ENCODE measurements at places on chromosomes 12 and 14.

GRCh38 chr12:4243091-4243490, 30.5 kb upstream of the CCND2 start:
- no peak for DNase-seq

DNA sequence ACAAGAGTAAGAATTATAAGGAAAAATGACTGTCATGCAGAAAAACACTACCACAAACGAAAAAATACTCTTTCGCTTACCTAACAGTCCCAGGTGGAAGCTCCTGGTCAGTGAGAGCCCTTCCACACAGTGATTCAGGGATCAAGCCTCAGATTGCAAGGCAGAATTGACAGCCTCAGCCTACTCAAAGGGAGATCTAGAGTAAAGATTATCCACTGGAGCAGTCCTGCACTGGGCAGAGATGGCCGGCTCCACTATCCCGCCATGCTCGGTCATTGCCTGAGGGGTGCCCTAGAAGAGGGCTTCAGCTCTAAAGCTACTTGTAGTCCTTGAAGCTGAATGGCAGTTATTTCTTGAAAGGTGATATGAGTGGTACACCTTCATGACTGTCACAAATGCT, 174.7 kb downstream of the TTC8 start:
- no peak for DNase-seq

GRCh38 chr12:13148485-13148847, 45.0 kb upstream of the GSG1 start:
- DNase-seq: no peak

DNA sequence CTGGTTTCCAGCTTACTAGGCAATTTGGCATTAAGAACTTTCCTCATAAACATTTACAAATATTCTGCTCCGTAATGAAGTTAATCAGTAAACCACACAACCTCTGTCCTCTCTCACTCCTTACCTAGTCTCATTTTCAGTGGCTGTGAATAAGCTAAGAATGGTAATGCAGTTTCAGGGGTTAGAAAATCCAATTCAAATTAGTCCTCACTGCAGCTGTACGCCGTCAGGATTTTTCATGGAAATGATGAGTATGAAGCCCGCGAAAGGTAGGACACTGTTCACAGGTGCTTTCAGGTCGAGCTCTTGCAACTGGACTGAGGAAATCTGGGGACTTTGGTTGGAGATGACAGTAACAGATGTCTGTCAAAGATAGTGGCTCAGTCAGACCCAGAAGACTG, 29.6 kb downstream of the NR1H4 start:
- DNase-seq: no peak

DNA sequence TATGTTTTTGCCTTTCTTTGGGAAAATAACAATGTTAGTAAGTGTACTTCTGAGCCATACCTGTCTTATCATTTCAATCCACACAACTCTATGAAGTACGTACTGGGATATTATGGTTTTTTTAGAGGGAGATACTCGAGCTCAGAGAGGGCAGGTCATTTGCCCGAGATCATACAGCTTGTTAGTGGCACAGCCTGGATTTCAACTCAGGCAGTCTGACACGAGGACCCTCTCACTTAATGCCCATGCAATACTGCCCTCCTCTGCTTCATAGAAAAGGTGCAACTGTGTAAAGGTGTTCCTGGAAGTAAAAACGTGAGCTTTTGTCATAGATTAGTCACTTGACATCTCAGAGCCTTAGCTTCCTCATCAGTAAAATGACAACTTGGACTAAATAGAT, 128.0 kb downstream of the NDUFA12 start:
- DNase-seq: no peak

GRCh38 chr14:58331111-58331510, 32.8 kb downstream of the ARID4A start:
- peak; percentile 74 for DNase-seq

- no peak for DNase-seq
These were observed 20.6 kb upstream of the RGS6 start for GRCh38 chr14:71911669-71912068.

- no peak for DNase-seq
These were observed 40.5 kb downstream of the FBRSL1 start for GRCh38 chr12:132530447-132530846.

DNA sequence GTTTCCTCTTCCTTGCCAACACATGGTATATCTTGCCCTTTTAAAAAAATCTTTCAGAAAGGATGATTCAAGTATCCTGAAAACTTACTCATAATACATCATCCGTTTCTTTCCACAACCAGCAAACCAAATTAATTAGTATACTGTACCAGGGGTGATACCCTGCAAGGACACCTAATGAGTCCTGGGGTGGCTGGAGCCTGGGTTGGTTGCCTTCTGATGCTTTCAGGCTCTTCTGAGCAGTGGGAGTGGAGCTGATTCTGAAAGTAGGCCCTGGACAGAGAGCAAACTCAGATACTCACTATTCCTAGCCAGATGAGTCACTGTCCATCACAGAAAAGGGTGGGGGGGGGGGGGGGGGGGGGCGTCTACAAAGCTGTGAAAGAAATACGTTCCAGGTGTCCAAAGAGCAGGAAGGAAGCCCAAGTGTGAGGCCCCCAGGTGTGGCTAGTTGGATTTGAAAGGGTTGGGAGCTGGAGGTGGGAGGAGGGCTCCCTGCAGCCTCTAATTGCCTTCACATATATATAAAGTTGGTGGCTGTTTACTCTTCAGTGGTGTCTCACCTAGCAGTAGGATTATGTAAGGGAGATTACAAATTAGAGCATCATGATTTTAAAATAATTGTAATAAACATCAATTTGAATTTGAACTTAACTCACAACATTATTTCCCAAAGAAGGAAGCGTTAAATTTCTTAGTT, 36.5 kb downstream of the FBXO33 start:
- DNase-seq: no peak

GRCh38 chr12:65799331-65799730, 25.0 kb upstream of the HMGA2 start:
- no peak for DNase-seq

DNA sequence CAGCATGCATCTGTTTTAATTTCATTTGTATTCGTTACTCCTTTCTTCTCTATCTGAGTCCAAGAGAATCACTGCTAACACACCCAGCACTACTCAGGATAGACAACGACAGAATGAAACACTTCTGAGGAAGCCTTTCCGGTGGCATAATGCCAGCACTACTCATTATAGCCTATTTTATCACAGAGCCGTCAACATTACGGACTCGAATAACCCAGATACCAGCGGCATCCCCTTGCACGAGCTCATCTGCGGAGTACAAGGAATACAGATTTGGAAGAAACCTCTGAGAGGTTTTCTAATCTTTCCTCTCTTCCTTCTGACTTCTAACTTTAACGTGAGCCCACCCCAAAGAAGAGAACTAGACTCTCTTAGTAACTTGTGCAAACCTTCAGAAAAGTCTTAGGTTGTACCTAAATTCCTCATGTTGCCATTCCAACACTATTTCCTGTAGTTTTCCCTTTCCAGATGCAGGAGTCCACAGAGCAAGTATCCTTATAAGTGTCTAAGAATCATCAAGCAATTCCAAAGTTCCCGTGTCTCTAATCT, 248.1 kb downstream of the APAF1 start:
- DNase-seq: no peak

DNA sequence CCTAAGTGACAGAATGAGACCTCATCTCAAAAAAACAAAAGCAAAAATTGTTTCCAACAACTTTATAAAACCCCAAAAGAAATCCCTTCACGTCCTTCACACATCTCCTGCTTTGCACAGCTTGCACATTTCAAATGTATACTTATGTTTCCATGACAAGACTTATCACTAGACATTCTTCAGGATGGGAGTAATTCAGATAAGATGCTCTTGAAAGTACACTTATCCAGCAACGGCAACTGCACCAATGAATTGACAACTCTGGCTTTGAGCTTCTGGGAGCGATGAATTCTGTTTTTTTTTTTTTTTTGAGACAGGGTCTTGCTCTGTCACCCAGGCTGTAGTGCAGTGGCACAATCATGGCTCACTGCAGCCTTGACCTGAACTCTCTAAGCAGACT, 30.8 kb upstream of the AKAP5 start:
- DNase-seq: no peak

- no peak for DNase-seq
These were observed 345.8 kb upstream of the CCDC196 start for GRCh38 chr14:66140213-66140918.

- DNase-seq: no peak
These were observed 324.0 kb upstream of the PDE3A start for GRCh38 chr12:20044351-20044750.

DNA sequence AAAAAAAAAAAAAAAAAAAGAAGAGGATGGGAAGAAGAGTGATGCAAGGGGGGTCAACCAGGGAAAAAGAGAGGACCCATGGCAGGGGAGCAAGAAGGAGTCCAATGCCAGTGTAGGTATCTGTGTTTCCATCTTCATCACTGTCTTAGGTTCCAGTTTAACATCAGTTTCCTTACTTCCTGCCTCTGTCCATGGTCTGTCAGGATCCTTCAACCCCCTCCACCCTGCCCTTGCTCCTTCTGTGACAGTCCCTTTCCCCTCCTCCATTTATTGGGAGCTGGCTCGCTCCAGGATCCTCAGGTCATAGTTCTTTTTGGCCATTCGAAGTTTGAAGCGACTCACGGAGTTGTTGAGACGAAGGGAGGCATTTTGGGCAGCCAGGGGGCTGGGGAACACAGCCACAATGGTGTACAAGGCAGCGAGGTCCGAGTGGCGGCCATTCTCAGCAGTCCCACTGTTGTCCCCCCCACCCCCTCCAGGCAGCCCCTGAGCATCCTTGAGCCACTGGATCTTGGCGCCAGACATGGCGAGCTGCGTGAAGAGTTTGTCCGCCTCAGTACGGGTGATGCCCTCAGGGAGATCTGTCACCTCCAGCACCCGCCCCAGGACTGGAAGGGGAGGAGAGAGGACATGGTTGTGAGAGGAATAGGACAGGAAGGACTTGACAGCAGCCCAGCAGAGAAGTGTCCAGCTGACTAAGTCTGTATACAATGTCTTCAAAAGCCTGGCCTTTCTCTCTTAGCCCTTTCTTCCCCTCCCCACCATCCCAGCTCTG, 3.7 kb upstream of the STAC3 start:
- DNase-seq: no peak

GRCh38 chr12:132186857-132187620, 42.8 kb downstream of the NOC4L start:
- no peak for DNase-seq

DNA sequence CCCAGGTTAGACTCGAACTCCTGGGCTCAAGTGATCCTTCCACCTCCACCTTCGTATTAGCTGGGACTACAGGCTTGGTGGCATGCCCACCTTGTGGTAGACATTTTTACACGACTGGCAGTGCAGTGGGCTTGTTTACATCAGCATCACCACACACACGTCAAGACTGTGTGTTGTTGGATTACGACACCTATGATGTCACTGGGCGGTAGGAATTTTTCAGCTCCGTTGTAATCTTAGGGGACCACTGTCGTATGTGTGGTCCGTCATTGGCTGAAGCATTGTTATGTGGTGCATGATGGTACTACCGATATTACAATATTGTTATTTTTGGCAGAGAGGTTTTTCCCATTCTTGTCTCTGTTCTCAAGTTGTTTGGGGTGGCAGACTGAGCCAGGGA, 50.7 kb downstream of the TSPAN9 start:
- no peak for DNase-seq

DNA sequence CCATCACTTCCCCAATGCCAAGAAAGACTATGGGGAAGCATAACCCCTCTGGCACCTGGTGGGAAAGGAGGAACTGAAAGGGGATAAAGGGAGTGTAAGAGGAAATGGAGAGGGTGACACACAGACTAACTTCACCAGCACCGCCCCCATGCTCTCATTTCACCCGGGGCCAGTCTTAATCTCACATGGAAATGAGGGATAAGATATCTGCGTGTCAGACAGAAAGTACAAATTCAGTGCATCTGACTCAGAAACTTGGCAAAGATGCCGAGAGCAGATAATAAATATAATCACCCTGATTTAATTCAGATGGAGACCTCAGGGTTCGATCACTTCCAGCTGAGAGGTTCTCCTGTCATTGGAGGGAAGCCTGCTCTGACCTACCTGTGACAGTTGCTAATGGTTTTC, 191.6 kb downstream of the DUSP6 start:
- DNase-seq: peak; percentile 36

DNA sequence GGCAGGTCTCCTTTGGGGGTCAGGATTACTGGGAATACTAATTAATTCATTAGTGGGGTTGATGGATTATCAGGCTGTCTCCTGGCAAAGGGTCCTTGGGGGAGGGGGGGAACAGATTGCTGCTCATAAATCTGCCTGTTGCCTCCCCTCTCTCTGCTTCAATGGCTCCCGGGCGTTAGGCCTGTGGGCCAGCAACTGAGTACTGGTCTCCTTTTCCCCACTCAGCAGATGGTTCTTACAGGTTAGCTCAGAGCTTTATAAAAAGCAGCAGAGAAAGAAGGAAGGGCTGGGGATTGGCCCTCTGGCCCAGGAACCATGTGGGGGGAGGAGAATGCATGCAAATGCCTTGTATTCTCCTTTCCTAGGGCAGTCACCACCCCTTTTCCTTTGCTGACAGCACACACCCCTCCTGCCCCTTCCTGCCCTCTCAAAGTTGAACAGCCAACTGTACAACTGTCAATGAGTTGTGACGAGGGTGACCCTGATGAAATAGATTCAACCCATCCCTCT, 2.3 kb upstream of the NEUROD4 start:
- DNase-seq: no peak

GRCh38 chr14:20427231-20428009, 8.5 kb downstream of the KLHL33 start:
- no peak for DNase-seq

GRCh38 chr12:110931315-110931728, 10.9 kb upstream of the MYL2 start:
- no peak for DNase-seq

Measured in stimulated activated CD4-positive, alpha-beta T cell treated with anti-CD3 and anti-CD28 coated beads, Interleukin-4, amount 100 ng/mL, for 1 hour (primary cell).